ENCODE measurements at places on chromosomes 4 and X.
A peak's percentile ranks its signal among the peaks of the same experiment; 100 is the strongest.

GRCh38 chr4:152935631-152936445 is at the start of gene FHDC1:
FHDC1 (plus strand) TSS chr4:152936323; CDS start chr4:152943058, 6,735 bp downstream.
- no peak for DNase-seq

DNA sequence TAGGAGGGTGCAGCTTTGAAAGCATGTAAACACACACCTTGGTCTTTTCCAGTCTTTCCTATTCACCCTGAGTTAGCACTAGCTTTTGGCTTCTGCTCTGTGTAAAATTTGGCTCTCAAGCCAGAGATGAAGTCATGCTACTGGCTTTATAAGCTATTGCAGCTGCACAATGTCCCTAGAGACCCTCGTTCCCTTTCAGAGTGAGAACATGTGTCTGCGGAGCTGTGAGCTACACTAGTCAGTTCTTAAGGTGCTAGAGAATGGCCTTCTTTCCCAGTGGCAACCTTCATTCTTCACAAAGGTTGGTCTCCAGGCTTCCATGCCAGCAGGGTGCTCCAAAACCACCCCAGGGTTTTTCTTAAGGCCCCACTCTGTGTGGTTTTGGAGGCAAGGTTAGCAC is 199.1 kb downstream of the SPATA18 start:
- no peak for DNase-seq

DNA sequence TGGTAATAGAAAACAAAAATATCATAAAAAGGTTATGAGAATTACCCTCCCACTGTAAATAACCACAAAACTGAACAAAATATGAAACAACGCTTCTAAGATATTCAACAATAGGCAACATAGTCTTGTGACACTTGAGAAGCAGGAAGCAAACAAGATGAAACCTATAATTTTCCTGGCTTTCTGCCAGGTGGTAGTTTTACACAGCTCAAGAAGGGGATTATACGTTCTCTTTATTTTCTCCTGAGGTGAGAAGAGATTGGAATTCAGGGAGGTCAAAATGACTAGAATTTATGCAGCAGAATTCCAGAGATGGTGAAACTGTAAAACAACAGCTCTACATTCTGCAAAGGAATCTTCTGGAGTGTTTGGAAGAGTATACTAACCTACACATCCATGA is 186.0 kb downstream of the HHIP start:
- no peak for DNase-seq

GRCh38 chr4:143353797-143354196 is 17.1 kb downstream of the GAB1 start:
- DNase-seq, result no peak

DNA sequence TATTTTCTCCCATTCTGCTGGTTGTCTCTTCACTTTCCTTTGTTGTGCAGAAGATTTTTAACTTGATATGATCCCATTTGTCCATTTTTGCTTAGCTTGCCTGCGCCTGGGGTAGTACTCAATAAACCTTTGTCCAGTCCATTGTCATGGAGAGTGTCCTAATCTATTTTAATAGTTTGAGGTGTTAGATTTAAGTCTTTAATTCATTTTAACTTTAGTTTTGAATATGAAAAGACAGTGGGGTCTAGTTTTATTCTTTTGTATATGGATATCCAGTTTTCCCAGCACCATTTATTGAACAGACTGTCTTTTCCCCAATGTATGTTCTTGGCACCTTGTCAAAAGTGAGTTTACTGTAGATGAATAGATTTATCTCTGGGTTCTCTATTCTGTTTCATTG is 76.0 kb upstream of the ITM2A start:
- DNase-seq, result no peak

- peak; percentile 60 for DNase-seq
Observed at GRCh38 chr4:101020956-101021355, 326.4 kb downstream of the PPP3CA start.
